ENCODE measurements at places on chromosomes 12 and 14.

GRCh38 chr12:111117017-111117416 is 196.6 kb upstream of the MYL2 start:
- DNase-seq, result no peak

- DNase-seq, result no peak
These were observed 1069.0 kb downstream of the VRK1 start for GRCh38 chr14:97866195-97866594.

GRCh38 chr12:114703060-114703493 is 19.1 kb upstream of the TBX3 start:
- DNase-seq, result no peak

DNA sequence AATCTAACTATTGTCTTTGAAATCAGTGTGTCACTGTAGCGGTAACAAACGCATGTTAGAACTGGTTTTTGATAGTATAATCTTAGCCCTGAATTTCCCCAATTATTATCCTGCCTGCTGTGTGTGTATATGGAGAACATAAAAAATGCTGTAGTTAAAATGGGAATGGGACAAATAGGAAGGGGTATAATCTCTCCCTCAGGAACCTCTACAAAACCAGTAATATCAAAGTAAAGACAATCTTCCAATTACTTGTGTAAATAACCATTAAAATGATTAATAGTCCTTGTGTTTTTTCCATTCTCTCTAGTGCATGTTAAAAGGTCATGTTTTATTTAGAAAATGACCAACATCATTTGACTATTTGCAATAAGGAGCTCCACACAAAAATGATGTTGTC is 200.1 kb upstream of the TMTC1 start:
- no peak for DNase-seq

DNA sequence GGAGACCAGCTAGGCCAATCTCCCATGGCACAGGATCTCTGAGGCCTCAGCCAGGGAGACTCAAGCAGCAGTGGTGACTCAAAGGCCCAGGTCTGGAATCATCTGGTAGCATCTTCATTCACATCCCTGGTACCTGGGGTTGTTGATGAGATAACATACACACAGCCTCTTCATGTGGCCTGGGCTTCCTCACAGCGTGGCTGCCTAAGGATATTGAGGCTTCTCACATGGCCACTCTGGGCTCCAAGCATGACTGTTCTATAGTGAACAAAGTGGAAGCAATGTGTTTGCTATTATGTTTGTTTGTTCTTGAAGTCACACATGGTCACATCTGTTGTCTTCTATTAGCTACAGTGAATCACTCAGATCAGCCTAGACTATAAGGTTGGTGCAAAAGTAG is 584.1 kb downstream of the VRK1 start:
- no peak for DNase-seq

- DNase-seq, result no peak
These were observed 16.6 kb downstream of the SYNDIG1L start for GRCh38 chr14:74409441-74409840.

DNA sequence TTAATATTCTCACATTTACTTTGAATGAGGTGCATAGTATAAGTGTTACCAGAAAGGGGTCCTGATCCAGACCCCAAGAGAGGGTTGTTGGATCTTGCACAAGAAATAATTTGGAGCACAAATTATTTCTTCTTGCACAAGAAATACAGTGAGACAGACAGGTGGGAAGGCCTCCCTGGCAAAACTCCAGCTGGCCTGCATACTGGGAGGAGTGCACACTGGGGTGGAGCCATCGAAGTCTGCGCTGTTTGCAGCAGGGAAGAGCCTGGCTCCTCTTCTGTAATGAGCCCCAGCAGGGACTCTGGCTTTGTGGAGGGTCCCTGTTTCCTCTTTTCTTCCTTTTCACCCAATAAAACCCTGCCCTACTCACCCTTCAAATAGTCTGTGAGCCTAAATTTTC is 141.6 kb downstream of the GLT1D1 start:
- no peak for DNase-seq

GRCh38 chr12:497501-498160 is 37.9 kb downstream of the B4GALNT3 start:
- no peak for DNase-seq

DNA sequence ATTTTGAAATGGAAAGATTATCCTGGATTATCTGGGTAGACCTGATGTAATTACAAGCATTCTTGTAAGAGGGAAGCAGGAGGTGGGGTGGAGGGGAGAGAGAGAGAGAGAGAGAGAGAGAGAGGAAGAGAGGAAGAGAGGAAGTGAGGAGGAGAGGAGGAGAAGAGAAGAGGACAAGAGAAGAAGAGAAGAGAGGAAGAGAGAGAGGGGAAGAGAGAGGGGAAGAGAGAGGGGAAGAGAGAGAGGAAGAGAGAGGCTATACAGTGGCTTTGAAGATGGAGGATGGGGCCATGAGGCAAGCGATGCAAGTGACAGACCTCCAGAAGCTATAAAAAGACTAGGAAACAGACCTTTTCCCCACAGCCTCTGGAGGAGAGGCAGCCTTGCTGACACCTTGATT is 13.7 kb upstream of the CHST11 start:
- DNase-seq, result no peak

DNA sequence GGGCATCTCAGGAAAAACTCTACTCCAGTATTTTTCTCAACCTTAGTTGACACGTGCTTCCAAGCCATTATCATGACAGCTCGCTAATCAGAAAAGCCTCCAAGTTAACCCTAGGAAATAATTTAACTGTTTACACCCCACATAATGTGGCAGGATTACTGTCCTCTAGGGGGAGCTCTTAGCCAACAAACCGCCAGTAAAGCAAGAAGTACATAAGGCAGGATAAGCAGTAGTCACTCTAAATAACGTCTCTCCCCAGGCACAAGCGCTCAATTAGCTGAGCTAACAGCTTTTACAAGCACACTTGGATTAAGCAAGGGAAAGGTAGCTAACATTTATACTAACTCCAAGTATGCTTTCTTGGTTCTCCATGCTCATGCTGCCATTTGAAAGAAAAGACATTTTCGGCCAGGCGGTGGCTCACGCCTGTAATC is 22.8 kb downstream of the APOBEC1 start:
- peak; percentile 11 for DNase-seq

DNA sequence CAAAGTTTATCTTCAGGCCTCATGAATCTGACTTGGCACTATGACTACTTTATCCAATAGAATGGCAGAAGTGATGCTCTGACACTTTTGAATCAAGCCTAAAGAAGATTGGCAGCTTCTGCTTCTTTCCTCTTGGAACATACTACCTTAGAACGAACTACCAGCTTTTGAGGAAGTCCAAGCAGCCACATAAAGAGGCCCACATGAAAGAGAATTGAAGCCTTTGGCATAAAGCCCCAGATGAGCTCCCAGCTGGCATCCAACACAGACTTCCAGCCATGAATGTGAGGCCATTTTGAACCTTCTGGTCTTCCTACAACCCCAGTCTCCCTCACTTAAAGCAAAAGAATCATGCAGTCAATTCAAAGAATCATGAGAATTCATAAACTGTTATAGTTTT is 65.8 kb downstream of the EEA1 start:
- DNase-seq, result no peak

- DNase-seq, result no peak
These were observed 325 bp downstream of the CRIP1 start for GRCh38 chr14:105486974-105487448.

DNA sequence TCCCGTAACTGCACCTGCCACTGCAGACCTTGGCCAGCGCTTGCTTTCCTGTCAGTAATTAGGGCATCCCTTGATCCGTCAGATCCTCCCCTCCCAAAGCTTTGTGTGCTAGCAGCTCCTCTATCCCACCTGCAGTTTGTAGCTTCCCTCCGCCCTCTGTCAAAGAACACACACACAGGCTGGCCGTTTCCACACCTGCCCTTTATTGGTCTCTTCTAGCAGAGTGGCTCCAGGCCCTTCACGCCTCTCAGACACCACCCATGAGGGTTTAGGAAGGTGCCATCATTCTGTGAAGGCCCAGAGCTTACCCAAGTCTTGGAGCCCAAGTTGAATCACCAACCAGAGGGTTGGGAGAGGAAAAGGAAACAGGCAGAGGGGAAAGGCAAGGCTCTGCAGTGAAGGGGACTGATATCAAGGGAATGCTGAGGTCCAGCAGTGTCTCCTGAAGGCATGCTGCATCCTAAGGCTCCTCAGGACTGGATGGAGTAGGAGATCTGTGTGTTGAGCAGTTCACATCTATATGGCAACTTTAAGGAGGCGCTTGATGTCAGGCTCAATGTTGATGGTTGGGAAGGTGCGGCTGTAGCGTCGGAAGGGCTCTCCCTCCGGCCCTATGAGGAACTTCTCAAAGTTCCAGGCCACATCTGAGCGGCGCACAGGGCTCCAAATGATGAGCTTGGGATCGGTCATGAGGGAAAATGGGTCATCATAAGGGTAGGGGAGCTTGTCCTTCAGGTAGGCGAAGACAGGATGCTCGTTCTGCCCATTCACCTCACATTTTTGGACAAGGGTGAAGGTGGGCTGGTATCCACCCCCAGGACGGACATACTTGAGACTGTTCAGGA is 3.4 kb downstream of the GPX2 start:
- DNase-seq, result no peak
